Neural crest cell (in vitro differentiated cells): ENCODE measurements at places on chromosomes 13 and 19. TPM values are rescaled to one million over a fixed set of nuclear protein-coding genes. Genes with fewer than 3 reads are reported as not detected.

The LIM2 gene
- not detected in 2 replicates for total RNA-seq

The CCDC97 gene
- 47.3 and 48.5 TPM in 2 replicates for total RNA-seq

The PSG7 gene
- not detected in 2 replicates for total RNA-seq

The KLHL1 gene
- total RNA-seq, result 0.23 TPM in 1 of 2 replicates, not detected in the other

The ZNF222 gene
- total RNA-seq, result 7.6 and 8.1 TPM in 2 replicates

The ATP4B gene
- not detected in 2 replicates for total RNA-seq

The OVOL3 gene
- not detected in 2 replicates for total RNA-seq

The STARD13 gene
- 23.6 and 24.2 TPM in 2 replicates for total RNA-seq

The PCDH20 gene
- 0.16 and 0.18 TPM in 2 replicates for total RNA-seq

DNA sequence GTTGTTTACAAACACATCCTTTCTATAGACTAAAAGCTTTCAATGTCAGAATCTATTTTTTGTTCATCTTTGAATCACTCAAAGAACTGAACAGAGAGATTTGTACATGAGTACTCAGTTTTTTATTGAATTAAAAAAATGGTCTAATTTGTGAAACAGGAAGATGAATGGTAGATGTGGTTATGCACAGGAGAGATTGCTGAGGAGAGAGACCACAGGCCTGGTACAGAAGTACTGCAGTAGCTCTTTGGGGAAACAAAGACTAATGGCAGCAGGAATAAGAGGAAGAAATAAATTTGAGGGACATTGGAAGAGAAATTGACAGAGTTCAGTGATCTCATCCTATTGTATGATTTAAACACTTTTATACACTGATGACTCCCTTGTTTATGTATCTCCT is 222.0 kb upstream of the ARGLU1 start:
- no peaks in the 10 kb centered on the region for H3K4me1 ChIP-seq
- H3K4me3 ChIP-seq, result no peak overlapping the region
- H3K27ac ChIP-seq, result no peak overlapping the region
- no peaks in the 10 kb centered on the region for H3K27me3 ChIP-seq

- no peaks in the 10 kb centered on the region for H3K4me1 ChIP-seq
- H3K27ac ChIP-seq, result no peak overlapping the region
- DNase-seq, result no peak
- peaks cover 8% of the 10 kb centered on the region for H3K36me3 ChIP-seq
These were observed 50.4 kb downstream of the NUFIP1 start for GRCh38 chr13:44938854-44939253.

GRCh38 chr19:35755550-35756376 is 1.1 kb downstream of the HSPB6 start:
- DNase-seq, result no peak
- no peaks in the 10 kb centered on the region for H3K36me3 ChIP-seq
- H3K27ac ChIP-seq, result no peak overlapping the region
- peaks cover 2% of the 10 kb centered on the region for H3K27me3 ChIP-seq
- peak overlapping the region; percentile 84 for H3K4me3 ChIP-seq

GRCh38 chr19:35913589-35913988 is 5.5 kb upstream of the TYROBP start:
- H3K27ac ChIP-seq, result no peak overlapping the region
- no peak overlapping the region for H3K4me3 ChIP-seq

DNA sequence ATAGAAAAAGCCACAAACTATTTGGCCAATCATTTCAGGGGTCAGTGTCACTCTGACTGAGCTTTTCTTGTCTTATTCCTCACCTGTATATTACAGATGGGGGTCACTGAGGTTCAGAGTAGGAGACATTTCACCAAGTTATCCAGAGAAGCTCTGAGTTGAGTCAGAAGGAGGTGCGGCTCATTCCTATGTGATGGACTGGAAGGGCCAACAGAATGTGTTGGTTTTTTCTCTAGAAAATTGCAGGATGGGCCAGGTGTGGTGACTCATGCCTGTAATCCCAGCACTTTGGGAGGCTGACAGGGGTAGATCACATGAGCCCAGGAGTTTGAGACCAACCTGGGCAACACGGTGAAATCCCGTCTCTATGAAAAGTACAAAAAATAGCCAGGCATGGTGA is 24.5 kb upstream of the ZNF83 start:
- H3K27ac ChIP-seq, result no peak overlapping the region
- peaks cover 5% of the 10 kb centered on the region for H3K4me1 ChIP-seq
- H3K4me3 ChIP-seq, result no peak overlapping the region
- H3K27me3 ChIP-seq, result no peaks in the 10 kb centered on the region
- H3K36me3 ChIP-seq, result peaks cover 25% of the 10 kb centered on the region

GRCh38 chr13:20983386-20983785 is 78.0 kb downstream of the LATS2 start:
- H3K36me3 ChIP-seq, result peaks cover 23% of the 10 kb centered on the region
- DNase-seq, result no peak
- no peak overlapping the region for H3K4me3 ChIP-seq
- H3K4me1 ChIP-seq, result no peaks in the 10 kb centered on the region
- H3K27ac ChIP-seq, result no peak overlapping the region

GRCh38 chr13:60572003-60572798 is 175.2 kb downstream of the TDRD3 start:
- no peak overlapping the region for H3K4me3 ChIP-seq
- H3K27me3 ChIP-seq, result no peaks in the 10 kb centered on the region
- peak overlapping the region; percentile 53 for H3K27ac ChIP-seq
- no peak for DNase-seq
- peaks cover 28% of the 10 kb centered on the region for H3K4me1 ChIP-seq

- H3K4me3 ChIP-seq, result peak within 1 kb of the TSS; percentile 87
- DNase-seq, result peak; percentile 55
- peaks cover 42% of the 10 kb centered on the region for H3K27me3 ChIP-seq
- H3K36me3 ChIP-seq, result no peaks in the 10 kb centered on the region
- peaks cover 31% of the 10 kb centered on the region for H3K4me1 ChIP-seq
- peak within 1 kb of the TSS; percentile 81 for H3K27ac ChIP-seq
These were observed at the start of gene PPFIA3 for GRCh38 chr19:49119411-49120324. Gene PPFIA3, plus strand, starts transcription at chr19:49119544. Its CDS starts 8,330 bp downstream, at chr19:49127874.
